Femur (tissue), 1 donor: ENCODE measurements at places on chromosomes 7 and 10.

GRCh38 chr7:64883113-64883905 is 19.8 kb upstream of the ZNF273 start:
- DNase-seq, result peak; percentile 17

- DNase-seq, result no peak
These were observed 75.3 kb downstream of the JMJD1C start for GRCh38 chr10:63390521-63390920.

GRCh38 chr7:5580714-5581395 is 157.2 kb upstream of the TNRC18 start:
- DNase-seq, result peak; percentile 89

GRCh38 chr7:92714767-92715166 is 121.6 kb downstream of the CDK6 start:
- DNase-seq, result no peak

DNA sequence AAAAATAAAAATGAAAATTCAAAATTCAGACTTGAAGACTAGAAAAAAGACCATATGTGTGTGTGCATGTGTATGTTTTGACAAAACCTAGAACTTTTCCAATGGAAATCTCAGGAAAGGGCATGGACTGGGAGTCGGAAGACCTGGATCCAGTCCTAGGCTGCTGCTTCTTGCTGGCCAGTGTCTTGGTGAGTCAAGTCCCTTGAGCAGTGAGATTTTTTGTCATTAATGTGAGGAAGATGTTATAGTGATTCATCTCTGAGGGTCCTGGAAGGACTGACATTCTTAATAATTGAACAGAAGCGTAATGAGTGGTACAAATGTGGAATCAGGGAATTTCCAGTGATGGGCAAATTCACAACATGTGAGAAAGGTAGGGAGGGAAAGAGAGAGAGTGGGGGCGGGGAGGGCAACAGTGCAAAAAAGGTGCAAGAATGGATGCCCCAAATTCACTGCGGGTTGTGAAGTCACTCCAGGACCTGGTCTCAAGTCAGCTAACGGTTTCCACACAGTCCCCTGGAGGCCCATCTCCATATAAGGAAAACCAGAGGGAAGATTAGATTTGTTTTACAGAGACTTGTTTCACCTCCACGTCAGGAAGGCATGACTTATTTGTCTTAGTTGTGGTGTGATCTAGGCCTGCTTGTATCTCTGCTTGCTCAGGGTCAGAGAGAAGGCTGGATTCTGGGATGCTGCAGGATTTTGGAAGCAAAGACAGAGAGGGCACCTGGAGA is 201.7 kb downstream of the BUB3 start:
- no peak for DNase-seq

DNA sequence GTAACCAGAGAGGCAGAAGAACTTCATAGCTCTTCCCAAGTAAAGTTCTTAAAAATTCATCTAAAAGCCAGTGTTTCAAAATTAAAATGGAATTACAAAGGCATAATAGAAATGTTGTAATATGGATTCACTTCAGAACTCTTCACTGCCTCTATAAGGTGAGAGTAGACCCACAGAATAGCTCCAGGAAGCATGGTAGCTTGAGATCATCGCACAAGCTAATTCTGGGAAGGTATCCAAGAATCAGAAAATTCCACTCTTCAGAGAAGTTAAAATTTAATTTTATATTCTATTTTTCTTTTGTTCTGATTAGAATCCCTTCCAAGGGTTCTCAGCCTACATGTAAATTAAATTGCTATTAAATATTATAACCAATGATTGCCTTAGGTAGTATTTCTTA is 1.5 kb upstream of the DHX32 start:
- DNase-seq, result no peak

GRCh38 chr10:128915630-128916029 is 551.4 kb upstream of the MGMT start:
- DNase-seq, result no peak

- DNase-seq, result no peak
These were observed 43.1 kb downstream of the CHST15 start for GRCh38 chr10:124050021-124051015.

DNA sequence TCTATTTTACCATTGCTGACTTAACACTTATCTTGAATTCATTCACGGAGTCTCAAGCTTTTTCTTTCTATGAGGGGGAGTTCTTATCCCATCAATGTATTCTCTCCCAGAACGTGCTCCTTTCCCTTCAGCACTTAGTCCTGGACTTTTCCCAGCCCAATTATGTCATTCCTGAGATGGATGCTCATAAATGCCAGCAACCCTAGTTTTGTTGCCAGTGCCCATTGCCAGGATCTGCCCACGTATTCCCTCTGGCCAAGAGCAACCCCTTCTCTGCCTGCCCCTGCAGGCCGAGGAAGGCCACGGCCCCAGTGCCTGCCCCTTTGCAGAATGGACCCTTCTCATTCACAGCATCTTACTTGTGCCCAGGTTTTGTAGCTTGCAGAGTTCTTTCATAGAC is 67.4 kb upstream of the PPP1R3C start:
- no peak for DNase-seq

- no peak for DNase-seq
These were observed 30.8 kb downstream of the MINDY3 start for GRCh38 chr10:15829495-15829894.

GRCh38 chr7:36083626-36084380 is 69.3 kb upstream of the EEPD1 start:
- no peak for DNase-seq

GRCh38 chr7:95660023-95660434 is 63.7 kb upstream of the PDK4 start:
- DNase-seq, result no peak

DNA sequence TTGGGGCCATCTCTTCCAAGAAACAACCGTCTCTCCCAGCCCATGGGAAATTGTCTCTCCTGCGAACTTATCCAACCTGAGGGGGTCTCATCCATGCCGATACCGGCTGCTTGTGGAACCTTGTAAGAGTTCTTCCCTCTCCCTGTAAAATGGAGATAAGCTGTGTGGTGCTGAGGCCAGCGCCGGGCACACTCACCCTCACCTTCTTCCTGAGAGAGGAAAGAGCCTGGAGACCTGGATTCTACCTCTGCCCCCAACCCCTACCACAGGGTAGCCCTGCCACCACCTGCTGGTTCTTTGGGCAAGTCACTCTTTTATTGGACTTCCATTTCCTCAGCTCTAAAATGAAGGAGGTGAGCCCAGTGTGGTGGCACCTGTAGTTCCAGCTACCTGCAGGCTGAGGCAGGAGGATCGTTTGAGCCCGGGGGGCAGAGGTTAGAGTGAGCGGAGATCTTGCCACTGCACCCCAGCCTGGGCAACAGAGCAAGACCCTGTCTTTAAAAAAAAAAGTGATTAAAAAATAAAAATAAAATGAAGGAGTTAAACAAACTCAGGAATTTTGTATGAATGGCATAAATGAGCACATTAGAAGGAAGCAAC is 38.4 kb upstream of the PSAP start:
- DNase-seq, result no peak

GRCh38 chr7:37816922-37817590 is 31.3 kb upstream of the NME8 start:
- DNase-seq, result no peak

DNA sequence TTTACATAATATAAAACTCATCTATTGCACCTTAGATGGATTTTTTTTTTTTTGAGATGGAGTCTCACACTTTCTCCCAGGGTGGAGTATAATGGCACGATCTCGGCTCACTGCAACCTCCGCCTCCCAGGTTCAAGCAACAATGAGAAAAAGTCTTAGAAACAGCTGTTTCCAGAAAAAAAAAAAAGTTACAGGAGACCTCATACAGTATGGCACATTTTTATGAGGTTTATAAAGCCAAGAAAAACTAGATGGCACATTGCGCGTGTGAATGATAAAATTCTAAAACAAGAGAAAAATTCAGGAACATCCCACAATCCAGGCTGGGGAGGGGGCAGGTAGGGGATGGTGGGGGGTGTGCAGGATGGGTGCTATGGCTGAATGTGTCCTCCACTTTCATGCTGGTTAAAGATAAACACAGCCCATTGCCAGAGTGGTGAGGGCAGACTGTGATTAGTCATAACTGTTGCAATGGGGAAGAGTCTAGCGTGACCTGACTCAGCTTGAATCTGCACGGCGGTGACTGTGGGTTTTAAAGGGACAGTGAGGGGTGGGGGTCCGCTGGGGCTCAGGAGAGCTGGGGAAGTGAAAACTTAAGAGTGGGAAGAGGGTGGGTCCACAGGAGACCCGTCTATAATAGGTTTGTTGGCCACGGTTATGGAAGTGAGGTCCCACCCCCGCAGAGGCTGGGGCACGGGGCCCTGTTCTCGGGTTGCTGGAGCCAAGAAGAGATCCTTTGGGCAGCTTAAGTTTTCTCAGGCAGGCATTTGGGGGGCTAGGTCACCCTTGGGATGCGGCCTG is 11.9 kb upstream of the LRRC27 start:
- DNase-seq, result no peak

- no peak for DNase-seq
These were observed 4.2 kb downstream of the TMEM270 start for GRCh38 chr7:73864981-73865711.

DNA sequence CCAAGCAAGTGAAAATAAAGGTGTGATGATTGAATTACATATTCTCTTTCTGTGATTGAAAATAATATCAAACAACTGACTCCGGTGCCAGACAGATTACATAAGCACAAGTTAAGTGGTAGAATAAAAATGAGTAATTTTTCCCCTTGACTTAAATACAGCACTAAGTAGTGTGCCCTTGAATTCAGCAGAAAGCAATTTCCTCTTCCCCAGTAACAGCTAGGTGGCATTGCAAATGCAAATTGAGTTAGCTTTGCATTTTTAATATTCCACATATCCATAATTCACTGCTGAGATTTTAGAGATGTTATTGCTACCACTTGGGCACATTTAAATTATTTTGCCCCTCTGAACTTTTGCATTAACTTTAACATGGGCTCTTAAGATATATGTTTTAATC is 89.8 kb upstream of the NPVF start:
- DNase-seq, result no peak

GRCh38 chr7:106167439-106168136 is 55.5 kb upstream of the SYPL1 start:
- no peak for DNase-seq

GRCh38 chr7:2350861-2351260 is 3.8 kb upstream of the EIF3B start:
- DNase-seq, result no peak

GRCh38 chr7:28853150-28853549 is 105.0 kb downstream of the TRIL start:
- no peak for DNase-seq

DNA sequence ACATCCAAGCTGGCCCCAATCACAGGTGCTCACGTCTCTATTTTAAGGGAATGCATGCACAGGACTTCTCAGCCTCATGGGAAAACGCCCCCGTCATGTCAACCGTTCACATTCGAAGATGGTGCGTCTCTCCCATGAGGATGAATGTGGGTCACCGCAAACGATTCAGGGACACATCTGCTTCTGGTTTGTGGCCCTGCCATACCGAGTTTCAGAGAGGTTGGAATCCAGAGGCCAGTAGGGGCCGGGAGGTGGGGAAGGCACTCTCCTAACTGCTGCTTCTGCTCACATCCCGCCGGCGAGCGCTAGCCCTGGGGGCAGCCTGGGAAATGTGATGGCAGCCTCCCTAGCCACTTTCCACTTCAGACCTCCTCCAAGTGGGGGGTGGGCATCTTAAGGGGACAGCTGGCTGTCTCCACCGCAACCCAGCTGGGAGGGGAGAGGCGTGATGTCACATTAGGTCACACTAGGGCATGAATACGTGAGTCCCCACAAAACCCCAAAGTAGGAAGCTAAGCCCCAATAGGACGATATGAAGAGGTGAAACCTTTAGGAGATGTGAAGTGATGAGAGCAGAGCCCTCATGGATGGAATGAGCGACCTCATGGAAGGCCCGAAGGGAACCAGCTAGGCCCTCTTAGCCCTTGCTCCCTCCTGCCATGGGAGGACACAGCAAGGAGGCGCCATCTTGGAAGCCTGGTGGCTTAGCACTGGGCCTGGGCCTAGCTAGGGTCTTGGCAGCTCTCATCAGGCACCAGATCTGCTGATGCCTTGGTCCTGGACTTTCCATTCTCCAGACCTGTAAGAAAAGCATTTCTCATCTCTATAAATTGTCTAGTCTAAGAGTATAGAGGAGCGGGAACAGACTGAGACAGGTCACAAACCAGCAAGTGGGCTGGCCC is 107.8 kb downstream of the TCERG1L start:
- DNase-seq, result no peak

DNA sequence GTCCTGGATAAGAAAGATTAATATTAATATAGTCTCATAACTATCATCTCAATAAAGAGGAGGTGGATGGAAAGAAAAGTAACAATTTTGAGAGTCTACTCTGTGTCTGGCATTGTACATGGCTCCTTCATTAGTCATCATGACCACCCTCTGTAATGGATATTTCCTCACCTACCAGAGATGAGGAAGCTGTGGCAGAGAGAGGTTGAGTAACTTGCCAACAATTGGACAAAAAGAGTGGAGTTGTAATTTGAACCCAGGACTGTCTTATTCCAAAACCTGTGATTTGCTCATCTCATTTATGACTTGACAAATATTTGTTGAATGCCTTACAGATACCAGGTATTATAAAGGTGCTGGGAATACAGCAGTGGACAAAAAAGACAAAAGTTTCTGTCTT is 2.1 kb upstream of the IDE start:
- DNase-seq, result no peak

DNA sequence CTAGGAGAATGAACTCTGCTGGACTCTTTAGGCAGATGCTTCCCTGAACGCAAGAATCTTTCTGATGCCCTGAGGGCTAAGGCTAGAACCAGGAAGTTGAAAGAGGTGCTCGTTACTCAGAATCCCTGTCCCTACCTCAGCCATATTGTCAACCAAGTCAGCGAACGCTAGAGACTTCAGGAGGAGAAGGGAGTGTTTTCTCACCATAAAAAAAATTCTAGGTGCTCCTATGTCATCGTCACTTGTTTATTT is 359.4 kb downstream of the PRPF18 start:
- no peak for DNase-seq

GRCh38 chr10:14787938-14788337 is 13.2 kb upstream of the FAM107B start:
- no peak for DNase-seq

DNA sequence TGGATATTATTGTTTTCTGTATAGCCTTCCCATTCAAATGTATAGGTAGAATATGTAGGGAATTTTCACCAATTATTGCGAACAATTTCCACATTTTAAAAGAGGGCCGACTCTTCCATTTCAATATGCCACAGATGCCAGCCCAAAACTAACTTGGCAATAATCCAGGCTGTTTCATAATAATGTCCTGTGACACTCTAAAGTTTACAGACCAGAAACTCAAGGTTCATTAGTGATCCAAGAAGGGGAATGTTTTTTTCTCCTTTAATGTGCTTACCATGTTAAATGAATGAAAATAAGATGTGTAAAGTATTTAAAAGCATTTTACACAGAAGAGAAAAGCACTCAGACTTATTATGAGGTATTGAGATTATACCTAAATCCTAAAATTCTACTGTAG is 63.0 kb upstream of the FAM3C start:
- DNase-seq, result no peak

- DNase-seq, result peak; percentile 31
These were observed 398.4 kb downstream of the DGKB start for GRCh38 chr7:14504134-14504533.
